ENCODE measurements at places on chromosomes 11 and 22. TPM values are rescaled to one million over a fixed set of nuclear protein-coding genes. Genes with fewer than 3 reads are reported as not detected.

GRCh38 chr22:27993201-27993635 is 74.2 kb upstream of the PITPNB start:
- no peak for DNase-seq

DNA sequence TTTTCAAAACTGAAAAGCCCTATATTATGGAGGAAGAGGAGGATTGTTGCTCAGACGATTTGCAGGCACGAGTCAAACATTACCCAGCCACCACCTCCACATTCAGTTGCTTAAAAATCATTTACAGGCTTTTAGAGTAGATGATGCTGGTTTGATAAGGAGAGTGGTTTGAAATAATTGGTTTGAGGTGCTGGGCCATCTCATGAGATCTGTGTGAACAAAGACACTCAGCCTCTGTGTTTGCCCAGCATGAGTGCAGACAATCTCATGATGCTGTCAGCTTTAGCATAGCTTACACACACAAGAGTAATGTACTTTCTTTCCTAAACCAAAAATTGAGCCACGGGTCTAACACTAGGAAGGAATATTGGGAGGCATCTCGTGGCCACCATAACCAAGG is 4.3 kb downstream of the SLC43A3 start:
- no peak for DNase-seq

DNA sequence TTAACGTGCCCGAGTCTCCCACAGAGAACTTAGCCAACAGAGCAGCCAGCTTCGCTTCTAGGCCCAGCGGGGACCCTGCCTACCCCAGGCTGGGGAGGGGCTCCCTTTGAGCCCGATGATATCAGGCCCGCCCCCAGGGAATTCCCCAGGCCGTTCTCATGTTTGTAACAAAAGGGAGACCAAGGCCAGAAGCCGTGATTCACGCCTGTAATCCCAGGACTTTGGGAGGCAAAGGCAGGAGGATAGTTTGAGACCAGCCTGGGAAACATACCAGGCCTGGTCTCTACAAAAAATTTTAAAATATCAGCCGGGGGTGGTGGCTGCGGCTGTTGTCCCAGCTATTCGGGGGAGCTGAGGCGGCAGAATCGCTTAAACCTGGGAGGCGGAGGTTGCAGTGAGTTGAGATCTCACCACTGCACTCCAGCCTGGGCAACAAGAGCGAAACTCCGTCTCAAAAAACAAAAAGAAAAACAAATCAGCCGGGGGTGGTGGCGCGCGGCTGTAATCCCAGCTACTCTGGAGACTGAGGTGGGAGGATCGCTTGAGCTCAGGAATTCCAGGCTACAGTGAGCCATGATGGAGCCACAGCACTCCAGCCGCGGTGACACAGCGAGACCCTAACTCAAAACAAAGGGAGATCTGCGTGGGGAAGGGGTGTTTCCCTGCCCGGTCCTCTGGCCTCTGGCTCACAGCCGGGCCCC is 1.7 kb downstream of the DRD4 start:
- no peak for DNase-seq

DNA sequence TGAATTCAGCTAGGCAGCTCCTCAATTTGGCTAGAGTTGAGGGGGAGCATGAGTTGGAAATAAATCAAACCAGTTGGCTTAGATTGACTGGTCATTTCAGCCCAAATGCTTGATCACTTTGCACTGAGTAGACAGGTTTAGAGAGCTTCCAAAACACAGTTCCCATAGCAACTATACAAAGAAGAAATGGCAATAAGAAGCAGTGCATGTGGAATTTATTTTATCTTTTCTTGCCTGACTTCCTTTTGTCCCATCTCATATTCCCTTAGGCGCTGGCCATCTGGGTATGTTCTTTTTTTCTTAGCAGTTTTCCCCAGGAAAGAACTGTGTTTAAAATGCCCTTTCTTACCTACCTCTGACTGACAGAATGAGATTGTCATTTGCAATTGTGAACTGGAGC is 38.7 kb upstream of the C11orf87 start:
- no peak for DNase-seq

- DNase-seq = no peak
These were observed 141.3 kb downstream of the ST3GAL4 start for GRCh38 chr11:126496576-126497337.

DNA sequence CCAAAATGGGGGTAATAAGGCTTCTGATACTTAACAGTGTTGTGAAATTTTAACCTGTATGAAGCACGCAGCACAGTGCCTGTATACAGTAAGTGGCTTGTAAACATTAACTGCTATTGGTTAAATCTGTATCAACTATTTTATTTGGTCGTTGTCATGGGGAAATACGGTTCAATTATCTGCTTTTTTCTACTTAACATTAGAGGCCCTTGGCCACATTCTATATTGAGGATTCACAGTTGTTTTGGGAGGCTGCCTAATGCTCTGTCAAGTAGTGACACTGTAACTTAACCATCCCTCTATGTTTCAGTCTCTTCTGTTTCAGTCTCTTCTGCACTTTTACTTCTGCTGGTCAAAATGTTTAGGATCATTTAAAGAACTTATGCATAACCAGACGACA is 95.6 kb downstream of the LDLRAD3 start:
- no peak for DNase-seq

DNA sequence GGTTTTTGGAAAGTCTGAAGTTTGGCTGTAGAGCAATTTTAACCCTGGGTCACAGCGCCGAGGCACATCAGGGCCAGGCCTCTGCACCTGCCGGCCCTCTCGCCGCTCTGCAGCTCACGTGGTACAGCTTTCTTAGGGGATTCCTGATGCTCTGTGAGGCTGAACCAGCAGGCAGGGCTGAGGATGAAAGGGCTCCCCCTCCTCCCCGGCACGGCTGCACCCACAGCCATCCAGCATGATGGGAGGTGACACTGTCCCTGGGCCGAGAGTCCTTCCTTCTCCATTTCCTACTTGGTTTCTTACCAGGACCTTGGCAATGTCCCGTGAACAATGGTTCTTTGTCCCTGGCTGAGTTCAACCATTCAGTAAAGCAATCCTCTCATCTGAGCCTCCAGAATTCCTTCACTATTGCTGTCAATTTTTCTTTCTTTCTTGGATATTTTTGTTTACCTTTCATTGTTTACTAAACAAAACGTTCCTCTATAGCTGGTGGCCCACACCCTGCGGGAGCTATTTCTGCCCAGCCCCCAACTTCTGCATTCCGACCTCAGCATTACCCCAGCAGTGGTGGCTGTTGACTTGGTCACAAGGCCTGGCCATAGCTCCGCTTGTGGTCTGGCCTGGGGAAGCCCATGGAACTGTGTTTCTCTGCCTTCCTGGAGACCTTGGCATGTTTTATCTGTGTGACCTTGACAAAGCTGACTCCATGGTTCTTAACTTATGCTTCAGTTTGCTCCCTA is 172.8 kb upstream of the B3GAT1 start:
- DNase-seq = no peak

- DNase-seq = no peak
These were observed 548.7 kb upstream of the CADM1 start for GRCh38 chr11:116052603-116053547.

- no peak for DNase-seq
These were observed 461.3 kb downstream of the DLG2 start for GRCh38 chr11:85165819-85166218.

DNA sequence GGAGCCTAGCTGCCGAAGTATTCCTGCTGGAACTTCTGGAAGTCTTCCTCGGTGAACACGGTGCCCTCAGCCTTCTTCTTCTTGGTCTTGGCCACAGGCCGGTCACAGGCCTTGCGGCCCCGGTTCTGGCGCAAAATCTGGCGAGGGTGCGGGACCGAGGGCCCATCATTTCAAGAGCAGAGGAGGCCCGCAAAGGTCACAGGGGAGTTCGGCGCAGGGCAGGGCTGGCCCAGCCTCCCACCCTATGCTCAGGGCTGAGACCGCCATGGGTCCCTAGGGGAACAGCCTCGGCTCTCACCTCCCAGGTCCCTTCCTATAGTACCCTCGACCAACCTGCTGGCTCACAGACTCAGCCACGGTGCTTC is 3.1 kb downstream of the RPS19BP1 start:
- no peak for DNase-seq

GRCh38 chr11:76732643-76733042 is 50.5 kb upstream of the TSKU start:
- no peak for DNase-seq

DNA sequence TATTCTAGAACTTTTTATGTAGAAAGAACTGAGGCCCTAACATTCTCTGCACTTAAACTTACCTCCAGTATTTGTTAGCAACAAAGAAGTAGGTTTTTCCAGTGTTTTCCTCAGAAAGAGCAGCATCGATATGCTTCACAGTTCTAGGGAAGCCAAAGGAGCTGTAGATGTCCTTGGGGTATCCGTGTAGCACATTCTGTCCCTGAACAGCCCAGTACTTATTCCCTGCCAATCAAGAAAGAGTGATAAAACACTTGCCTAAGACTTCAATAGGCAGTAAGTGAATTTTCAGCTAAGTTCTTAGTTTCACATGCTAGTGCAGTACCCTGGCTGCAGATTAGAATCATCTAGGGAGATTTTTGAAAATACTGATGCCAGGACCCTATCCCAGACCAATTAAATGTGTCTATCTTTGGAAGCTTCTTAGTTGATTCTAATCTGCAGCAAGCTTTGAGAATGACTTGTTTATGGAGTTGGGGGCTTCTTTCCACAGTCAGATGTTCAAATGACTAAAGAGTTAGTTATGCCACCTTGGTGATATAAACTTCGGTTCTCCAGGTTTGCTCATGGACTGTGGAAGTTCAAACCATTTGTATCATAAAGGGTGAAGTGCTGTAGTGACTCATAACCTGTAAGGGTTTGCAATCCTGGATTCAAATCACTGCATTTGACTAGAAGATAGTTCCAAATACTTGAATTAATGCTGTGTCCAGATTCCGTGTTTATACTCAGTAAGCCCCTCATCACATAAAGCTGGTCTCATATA is 6.5 kb downstream of the MMP1 start:
- DNase-seq = no peak

- no peak for DNase-seq
These were observed 10.0 kb downstream of the PRR33 start for GRCh38 chr11:1881442-1882264.

GRCh38 chr11:101180481-101180880 is 50.9 kb upstream of the PGR start:
- DNase-seq = no peak

DNA sequence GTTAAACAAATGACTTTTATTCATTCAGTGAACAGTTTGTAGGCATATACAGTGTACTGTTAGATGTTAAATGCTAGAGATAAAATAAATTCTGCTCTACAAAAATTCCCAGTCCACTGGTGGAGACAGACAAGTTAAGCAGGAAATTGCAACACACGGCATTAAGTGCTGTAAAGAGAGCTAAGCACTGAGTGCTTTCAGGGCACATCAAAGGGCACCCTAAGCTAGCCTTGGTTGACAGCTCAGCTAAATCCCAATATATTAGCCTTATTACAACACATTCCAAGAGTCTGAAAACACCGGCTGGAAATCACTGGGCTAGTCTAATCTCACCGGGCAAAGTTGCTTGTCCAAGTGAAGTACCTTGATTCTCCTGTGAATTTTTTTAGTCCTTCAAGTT is 55.1 kb downstream of the NOX4 start:
- DNase-seq = no peak

- no peak for DNase-seq
These were observed 788.8 kb upstream of the FAT3 start for GRCh38 chr11:91435694-91436395.

- DNase-seq = no peak
These were observed 913.4 kb upstream of the RAG2 start for GRCh38 chr11:37511425-37511933.

DNA sequence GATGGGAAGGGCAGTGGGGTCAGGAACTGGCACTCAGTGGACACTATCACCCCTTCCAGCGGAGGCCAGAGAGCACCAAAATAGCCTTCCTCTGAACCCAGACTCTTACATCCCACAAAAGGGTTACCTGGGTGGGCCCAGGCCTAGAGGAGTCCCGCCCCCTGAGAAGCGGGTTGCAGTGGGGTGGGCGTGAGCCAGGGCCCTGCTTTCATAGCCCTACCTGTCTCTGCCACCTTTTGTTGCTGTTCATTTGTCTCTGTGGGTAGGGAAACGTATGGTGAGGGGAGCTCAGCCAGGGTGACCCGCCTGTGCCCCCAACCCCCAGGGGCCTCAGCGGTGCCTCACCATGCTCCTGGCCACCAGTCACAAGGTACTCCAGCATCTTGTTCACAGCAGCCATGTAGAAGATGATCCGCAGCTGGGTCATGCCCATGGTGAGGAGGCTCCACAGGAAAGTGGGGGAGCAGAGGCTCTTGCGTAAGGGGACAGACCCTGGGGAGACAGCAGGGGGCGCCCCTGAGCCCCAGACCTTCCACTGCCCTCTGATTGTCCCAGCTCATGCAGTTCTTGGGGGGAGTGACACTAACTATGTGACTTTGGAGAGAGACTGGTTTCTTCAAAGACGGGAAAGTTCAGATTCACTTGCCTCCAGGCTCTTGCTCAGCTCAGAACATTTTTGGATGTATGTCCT is 24.0 kb downstream of the SLC43A1 start:
- DNase-seq = no peak

- peak; percentile 65 for DNase-seq
These were observed 705 bp upstream of the CAPN1 start for GRCh38 chr11:65180877-65181568.

DNA sequence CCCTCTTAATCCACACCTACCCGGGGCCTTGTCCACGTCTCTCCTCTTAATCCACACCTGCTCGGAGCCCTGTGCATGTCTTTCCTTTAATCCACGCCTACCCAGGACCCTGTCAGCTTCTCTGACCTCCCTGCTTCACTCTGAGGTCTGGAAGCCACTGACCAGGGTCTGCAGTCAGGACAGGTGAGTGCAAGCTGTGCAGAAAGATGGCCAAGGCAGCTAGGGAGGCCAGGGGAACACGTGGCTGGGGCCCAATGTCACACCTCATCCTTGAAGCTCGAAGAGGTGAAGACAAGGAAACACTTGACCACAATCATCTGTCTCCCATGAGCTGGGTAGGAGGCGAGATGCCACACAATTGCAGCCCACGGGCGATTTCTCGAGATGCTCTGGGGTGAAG is 1516.9 kb downstream of the BRD1 start:
- no peak for DNase-seq

- no peak for DNase-seq
These were observed 71.6 kb downstream of the CCDC34 start for GRCh38 chr11:27291302-27291889.

Gene C11orf42
- not detected for total RNA-seq

Gene CRYBB3
- total RNA-seq = not detected

Gene CYP2D6
- 2.0 TPM for total RNA-seq

Gene OR52K1
- not detected for total RNA-seq

Gene WNT11
- 5.7 TPM for total RNA-seq

Gene DRD4
- not detected for total RNA-seq

Gene OVOL1
- total RNA-seq = under 0.01 TPM

Gene KRTAP5-10
- total RNA-seq = not detected

Gene TMEM138
- total RNA-seq = 28.5 TPM
